ENCODE measurements at places on chromosomes 7 and 10.
A peak's percentile ranks its signal among the peaks of the same experiment; 100 is the strongest.

GRCh38 chr7:111556977-111557376 lies 5.3 kb downstream of the IMMP2L start:
- no peak for DNase-seq

DNA sequence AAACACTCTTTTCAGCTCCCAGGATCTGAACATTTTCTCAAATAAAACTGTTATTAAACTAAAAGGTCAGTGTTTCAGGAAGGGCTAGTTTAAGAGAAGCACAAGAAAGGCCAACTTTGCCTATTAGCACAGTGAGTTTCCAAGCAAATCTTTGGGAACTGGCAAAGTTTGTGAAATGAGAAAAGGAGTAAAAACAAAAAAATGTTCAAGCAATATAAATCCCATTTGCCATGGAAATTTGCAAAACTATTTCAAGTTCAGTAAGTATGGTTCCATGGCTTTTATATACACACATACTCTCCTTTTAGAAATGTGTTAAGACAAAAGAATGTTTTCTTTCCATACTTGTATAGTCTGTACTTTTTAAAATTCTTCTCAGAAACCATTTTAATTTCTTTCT lies 51.5 kb downstream of the CHCHD3 start:
- no peak for DNase-seq

DNA sequence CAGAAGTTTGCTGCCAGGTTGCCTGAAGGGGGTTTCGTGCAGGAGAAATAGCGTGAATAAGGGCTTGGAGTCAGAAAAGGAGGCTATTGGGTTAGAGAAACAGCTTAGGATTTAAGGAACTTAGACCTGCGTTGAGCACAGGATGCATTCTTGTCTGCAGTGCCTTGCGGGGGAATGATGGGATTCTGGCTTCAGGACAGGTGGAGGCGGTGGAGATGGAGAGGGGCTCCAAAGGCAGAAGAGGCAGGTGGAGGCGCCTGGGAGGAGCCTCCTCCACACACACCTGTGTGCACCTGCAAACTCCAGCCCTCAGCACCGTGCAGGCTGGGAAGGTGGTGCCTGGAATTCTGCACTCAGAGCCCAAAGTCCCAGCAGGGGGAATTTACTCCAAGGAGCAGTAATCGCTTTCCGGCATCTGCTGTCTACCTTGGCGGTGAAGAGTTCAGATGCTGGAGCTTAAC lies 1.8 kb downstream of the CLIP2 start:
- DNase-seq: no peak

DNA sequence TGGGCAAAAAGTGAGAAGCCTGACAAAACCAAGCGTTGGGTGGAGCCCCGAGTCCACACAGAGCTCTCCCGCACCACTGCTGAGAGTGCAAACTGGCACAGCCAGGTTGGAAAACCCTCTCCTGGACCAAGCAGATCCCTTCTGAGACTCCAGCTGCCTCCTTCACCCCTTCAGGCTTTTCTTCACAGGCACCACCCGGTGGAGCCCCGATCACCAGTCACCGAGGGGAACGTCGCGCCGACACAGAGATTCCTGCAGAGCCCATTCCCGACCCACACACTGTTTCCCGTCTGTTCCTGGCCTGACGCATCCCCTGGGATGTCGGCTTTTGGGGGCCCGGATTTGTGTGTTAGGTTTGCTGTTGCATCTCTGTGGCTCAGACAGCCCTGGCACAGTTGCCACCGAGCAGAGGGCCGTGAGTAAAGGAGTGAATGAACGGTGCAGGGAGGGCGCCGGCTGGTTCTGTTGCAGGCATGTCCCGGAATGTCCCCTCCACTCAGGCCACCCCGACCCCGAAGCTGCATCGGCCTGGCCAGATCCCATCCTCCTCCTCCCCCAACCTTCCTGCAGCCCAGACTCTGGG lies 51.0 kb upstream of the INPP5A start:
- DNase-seq: no peak

DNA sequence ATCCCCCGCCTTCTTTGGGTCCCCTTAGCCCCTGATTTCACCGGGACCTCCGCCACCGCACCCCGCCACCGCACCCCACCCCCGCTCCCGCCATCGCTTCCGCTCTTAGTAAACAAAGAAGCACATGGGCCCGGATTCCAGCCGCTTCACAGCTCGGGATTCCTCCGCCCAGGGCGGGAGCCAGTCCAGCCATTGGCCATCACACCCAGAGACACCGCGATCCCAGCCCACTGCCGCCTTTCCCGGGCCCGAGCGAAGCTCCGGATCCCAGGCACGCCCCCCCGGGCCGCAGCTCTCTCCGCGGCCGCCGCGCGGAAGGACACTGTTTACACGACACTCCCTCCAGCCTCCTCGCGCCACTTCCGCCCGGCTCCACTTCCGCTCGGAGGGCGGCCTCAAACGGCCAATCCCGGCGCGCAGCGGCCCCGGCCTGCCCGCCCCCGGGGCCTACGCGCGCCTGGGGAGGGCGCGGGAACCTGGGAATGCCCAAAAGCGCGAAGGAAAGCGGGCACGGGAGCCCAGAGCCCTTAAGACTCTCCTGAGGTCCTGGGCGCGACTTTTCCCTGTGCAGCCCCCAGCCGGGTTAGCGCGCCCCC lies 679 bp downstream of the MCM7 start:
- peak; percentile 79 for DNase-seq

DNA sequence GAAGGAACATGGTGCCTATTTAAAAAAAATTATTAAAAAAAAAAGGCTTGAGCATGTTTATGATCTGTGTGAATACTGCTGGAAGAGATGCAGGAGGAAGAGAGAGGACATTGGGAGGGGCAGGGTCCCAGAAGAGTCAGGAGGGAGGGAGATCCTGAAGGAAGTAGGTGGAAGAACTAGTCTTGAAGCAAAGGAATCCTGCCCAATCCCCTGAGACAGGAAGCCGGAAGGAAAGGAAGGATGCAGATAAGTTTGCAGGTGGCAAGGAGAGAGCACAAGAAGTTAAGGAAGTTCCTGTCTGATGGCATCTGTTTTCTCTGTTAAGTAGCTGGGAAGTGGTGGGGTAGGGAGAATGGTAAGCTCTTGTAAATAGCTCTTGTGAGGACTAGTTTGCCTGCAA lies 318.5 kb downstream of the DOCK4 start:
- DNase-seq: no peak
